ENCODE measurements at places on chromosomes 4 and X.

- no peak for DNase-seq
These were observed 9.2 kb upstream of the MED28 start for GRCh38 chr4:17605236-17605635.

GRCh38 chrX:115896362-115896761, 274.2 kb upstream of the AGTR2 start:
- no peak for DNase-seq

GRCh38 chr4:38723726-38724474, 58.9 kb downstream of the TLR10 start:
- no peak for DNase-seq

GRCh38 chr4:76563454-76564122, 128.6 kb downstream of the SHROOM3 start:
- DNase-seq = no peak

GRCh38 chr4:14827111-14827510, 175.2 kb upstream of the CPEB2 start:
- no peak for DNase-seq

Measured in DMS79 (cell line).